ENCODE measurements at places on chromosomes 5 and 9.

- DNase-seq: no peak
Observed at GRCh38 chr9:93463638-93464248, 10.4 kb upstream of the FAM120AOS start.

- no peak for DNase-seq
Observed at GRCh38 chr5:112548246-112548881, 129.3 kb upstream of the EPB41L4A start.

DNA sequence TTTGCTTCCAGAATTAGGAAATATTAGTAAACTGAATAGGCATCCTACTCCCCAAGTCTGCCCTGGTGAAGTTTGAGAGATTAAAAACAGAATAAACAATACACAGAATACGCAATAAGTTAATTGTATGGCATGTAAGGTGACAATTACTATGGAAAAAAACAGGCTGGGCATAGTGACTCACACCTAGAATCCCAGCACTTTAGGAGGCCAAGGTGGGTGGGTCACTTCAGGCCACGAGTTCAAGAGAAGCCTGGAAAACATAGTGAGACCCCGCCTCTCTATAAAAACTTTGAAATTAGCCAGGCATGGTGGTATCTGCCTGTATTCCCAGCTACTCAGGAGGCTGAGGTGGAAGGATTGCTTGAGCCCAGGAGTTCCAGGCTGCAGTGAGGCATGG lies 64.2 kb upstream of the SUSD1 start:
- DNase-seq: no peak

- no peak for DNase-seq
Observed at GRCh38 chr9:93496285-93496684, 42.9 kb upstream of the FAM120AOS start.

DNA sequence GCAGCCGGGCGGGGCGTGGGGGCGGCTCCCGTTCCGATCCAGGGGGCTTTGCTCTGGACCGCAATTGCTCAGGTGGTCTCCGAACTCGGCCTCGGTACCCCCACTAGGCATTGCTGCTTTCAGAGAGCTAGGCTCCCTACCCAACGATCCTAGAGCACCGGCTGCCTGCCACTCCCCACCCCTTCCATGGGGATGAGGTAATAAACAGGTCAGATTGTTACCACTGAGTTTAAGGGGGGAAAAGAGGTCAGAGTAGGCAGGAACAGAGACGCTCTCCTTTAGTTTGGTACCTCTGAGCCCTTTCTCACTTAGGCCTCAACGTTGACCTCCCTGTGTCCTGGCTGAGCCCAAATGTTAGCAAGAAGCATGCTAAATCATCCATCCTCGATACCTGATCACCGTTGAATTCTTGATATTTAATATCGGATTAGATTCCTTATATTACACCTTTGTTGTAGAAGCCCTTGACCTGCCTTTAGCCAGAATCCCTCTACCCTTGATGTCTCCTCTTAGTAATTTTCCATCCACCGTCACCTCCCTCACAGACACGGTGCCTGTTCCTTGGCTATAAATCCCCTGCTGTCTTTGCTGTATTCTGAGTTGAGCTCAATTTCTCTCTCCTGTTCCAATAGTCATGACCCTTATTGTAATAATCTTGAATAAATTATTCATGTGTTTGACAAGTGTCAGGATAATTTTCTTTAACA lies 588 bp upstream of the PLPP1 start:
- DNase-seq: no peak

DNA sequence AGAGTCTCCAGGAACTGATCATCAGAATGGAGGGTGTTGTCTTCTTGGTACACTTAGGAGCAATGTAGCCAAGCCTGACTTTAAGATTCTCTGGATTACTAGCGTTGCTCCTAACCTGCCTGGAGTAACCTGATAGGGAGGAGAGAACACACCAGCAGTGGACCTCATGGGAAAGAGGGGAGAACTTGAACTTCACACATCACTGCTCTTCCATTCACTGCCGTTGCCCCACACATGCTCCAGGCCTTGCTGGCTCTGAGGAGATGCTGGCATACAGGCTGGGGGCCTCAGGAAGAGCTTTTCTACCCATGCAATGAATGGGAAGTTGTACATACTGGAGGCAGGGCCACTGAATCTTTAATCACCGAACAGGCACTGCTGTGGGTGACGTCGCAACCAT lies 60.3 kb upstream of the ADAMTS16 start:
- DNase-seq: no peak

DNA sequence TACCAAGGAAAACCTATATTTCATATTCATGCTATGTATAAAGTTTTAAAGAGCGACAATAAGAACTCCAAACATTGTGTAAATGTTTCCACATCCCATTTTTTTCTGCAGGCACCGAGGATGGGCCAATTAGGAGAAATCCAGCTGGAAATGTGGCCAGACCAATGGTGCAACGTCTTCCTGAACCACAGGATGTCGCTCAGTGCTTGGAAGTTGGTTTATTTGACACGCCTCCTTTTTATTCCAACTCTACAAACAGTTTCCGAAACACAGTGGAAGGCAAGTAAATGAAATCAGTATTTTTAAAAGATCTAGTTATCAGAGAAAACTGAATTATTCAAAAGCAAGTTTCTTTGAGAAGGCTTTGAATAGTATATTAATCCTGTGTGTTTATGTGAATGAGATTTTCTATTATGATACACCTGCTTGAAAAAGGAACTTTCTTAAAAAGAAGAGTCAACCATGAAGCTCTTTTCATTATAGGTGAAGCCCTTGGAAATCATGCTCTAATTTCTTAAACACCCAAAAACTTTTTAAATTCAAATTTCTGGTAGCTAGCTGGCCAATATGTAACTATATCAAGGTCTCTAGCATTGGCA lies 9.1 kb downstream of the TYRP1 start:
- peak; percentile 36 for DNase-seq

GRCh38 chr9:103755986-103756385 lies 338.1 kb upstream of the SMC2 start:
- no peak for DNase-seq

- DNase-seq: no peak
Observed at GRCh38 chr5:173051746-173052145, 4.4 kb upstream of the CREBRF start.

DNA sequence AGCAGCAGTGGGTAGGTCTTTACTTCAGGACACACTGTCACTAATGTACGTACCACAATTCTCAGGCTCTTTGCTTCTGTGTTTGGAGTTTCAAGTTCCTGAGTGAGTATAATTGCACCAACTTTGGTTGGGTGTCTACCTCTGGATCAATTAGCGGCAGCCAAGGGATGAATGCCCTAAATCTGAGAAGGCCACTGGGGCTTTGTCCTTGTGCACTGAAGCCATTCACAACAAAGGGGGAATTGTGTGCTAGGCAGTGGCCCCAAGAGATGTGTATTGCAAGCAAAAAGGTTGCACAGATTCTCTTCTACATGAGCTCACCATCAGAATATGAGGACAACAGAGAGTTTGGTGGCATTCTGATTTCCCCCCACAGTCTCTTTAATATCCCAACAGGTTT lies 3.9 kb upstream of the PHF24 start:
- DNase-seq: no peak

DNA sequence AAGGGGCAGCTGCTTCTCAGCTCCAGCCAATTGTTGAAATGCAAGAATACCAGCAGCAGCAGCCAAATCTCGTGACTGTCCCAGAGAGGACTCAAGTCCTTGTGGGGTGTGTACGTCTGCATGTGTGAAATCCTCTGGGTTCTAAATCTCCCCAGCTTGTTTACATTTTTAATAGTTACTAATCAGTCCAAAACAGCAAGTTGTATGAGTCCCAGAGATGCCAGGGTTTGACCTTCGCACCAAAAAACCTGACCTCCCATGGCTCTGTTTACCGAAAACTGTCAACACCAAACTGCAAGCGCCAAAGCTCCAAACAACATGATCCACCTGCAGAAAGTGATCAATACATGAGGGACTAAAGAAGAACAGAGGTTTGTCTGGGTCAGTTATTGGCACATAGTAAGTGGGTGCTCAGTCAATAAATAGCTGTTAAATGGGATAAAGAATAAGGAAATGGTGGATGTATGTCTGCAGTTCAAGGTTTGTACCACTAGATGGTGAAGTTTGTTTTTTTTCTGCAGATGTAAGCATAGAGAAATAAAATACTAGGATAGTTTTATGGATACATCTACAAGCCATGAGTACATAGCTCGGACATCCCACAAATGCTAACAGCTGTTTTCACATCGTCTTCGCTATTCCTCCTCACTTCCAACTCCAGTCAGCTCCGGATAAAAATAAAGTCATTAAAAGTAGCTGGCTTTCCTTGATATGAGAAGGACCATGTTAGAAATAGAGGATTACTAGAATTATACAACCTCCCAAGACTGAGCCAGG lies 85.3 kb upstream of the ADRB2 start:
- DNase-seq: no peak
